NCI-H446 treated with DMSO at 0.1 percent for 48 hours (cell line): ENCODE measurements at places on chromosomes 2 and 18.

DNA sequence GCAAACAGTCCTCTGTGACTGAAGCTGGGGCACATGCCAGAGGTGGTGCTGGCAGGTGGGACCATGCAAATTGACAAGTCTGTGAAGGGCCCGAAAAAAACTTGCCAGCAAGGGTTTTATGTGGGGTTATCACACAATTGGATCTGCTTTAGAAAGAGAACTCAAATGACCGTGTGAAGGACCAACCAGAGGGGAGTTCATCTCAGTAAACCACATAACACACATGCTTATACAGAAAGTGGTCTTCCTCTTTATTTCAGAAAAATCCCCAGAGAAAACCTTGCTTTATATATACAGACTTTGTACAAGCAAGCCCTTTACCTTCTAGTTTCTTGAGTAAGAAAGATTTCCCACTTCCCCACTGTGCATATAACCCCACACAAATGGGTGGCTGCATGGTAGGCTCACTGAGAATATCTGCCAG lies 46.7 kb downstream of the KIDINS220 start:
- DNase-seq, result no peak

GRCh38 chr2:67013821-67014220 lies 383.3 kb upstream of the ETAA1 start:
- no peak for DNase-seq

- peak; percentile 39 for DNase-seq
These were observed 75.4 kb upstream of the MAP2 start for GRCh38 chr2:209348433-209348832.

DNA sequence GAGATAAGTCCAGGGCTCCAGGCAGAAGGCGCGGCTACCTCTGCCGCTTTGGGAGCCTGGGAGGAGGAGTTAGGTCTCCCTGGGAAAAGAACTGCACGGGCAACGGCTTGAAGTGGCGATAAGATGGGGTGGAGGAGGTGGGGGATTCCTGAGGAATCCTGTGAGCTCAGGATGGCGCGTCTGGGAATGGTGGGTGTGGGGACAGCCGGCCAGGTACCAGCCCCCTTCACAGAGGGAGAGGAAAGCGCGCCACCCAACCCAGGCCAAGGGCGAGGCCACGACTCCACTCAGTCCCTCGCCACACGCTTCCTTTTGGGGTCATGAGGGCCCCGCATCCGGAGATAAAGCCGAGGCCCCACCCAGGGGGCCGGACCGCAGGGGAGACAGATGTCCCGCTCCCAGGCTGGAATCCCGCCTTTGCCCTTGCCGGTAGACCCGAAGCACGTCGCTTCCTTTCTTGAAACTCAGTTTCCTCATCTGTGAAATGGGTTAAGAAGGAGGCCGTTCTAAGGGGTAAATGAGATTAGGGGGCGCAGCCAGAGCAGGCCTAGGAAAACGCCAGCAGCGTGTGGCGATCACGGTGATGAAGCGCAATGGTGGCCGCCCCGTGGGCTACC lies 1.7 kb upstream of the CTDSP1 start:
- no peak for DNase-seq

GRCh38 chr2:36477746-36478145 lies 120.2 kb downstream of the FEZ2 start:
- DNase-seq, result no peak

DNA sequence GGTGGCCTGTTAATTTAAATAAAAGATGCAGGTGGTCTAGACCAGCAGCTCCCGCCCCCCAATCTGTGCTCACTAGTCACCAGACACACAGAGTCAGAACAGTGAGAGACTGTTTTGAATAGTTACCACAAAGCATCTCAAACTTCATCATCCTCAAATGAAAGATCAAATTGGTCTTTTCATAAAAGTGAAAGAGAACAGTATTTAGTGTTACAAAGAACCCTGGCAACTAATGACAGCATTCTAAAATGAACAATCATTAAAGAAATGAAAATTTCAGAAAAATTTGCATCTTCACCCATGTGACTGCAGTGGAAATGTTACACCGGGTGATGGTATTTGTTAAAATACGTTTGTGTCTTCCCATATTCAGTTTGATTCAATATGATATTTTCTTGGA lies 65.5 kb upstream of the PMAIP1 start:
- DNase-seq, result no peak

- no peak for DNase-seq
These were observed 28.8 kb upstream of the TBC1D8 start for GRCh38 chr2:101179982-101180381.

DNA sequence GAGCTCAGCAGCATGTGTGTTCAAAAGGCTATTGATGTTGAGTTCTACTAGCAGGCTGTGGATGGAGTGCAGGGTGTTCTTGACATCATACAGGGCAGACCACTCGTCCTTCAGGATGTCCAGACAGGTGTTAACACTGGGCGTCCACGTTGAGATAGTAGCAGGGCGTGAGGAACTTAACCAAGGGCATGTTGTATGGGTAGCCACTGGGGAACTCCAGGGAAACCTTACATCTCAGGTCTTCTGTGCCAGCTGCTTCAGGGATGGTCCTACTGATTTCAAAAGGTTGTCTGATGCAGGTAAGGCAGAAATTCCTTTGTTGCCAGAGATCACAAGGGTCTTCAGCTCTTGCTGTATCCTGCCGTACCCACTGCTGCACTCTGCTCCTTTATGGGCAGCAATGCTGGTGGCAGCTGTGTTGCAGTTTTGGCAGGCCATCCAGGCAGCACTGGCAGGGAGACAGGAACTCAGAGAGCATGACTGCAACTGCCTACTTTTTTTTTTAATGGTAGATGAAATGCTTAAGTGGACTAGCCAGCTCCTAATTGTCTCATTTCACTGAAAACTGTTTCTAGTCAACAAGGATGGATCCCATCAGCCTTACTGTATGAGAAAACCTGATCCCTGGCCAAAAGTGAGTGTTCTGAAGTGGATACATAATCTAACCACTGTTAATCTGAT lies 32.4 kb upstream of the RBBP8 start:
- peak; percentile 83 for DNase-seq

DNA sequence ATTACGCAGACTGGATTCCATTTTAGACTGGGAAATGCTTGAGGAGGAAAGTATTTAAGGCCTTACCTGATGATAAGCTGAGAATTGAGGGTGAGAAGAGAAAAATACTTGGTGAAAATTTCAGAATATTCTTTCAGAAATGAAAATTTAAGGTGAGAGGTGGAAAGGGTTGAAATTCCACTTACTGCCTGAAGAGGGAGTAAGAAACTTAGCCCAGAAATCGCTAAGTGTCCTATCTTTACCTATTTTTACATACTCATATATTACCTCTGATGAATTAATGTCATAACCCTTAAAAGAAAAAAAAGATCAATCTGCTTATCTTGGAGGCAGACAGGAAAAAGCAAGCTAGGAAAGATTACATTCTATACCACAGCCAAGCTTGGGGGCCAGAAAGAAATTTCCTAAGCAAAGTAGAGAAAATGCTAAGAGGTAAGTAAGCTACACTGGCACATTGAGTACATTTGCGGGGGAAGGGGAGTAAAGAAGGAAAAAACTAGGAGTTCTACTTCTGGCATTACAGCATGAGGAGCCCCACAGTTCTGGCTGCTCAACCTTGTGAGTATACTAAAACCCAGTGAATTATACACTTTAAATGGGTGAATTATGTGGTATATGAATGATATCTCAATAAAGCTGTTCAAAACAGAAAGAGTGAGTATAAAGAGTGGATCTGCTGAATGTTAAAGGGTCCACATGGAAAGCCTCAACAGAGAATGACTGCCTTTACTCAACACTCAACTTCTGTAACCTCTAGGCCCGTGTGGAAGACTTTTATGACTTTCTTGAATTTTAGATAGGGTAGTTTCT lies 33.8 kb downstream of the SMC6 start:
- DNase-seq, result no peak

DNA sequence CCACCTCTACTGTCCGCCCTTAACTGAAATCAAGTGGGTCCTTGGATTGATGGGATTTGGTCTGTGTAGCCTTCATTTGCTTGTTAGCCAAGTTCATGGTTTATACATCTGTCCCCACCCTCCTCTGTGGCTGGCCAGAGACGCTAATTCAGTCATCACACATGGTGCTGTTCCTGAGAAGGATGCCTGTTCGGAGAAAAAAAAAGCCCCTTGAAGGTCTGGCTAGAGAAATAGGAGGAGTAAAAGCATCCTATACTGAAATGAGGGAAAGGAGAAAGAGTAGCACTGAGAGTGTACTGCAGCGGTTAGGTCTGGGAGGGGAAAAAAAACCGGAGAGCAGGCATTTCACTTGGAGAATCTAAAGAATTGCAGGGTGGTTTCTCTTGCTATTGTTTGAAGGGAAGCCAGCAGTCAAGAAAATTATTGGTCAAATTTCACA lies 180.6 kb upstream of the EPAS1 start:
- no peak for DNase-seq

GRCh38 chr18:52510139-52510538 lies 170.1 kb downstream of the DCC start:
- no peak for DNase-seq
